ENCODE measurements at places on chromosomes 11 and 22. TPM values are rescaled to one million over a fixed set of nuclear protein-coding genes. Genes with fewer than 3 reads are reported as not detected.
A peak's percentile ranks its signal among the peaks of the same experiment; 100 is the strongest.

The SMC1B gene
- 0.18 TPM for polyA plus RNA-seq

The SLC25A45 gene
- 6.2 TPM for polyA plus RNA-seq

The MAJIN gene
- polyA plus RNA-seq = not detected

The APOBEC3F gene
- 9.0 TPM for polyA plus RNA-seq

The OR10A2 gene
- not detected for polyA plus RNA-seq

The JAML gene
- 3.1 TPM for polyA plus RNA-seq

The TEX54 gene
- 0.63 TPM for polyA plus RNA-seq

The ZBTB16 gene
- 1.2 TPM for polyA plus RNA-seq

The PHOX2A gene
- not detected for polyA plus RNA-seq

The RASGRP2 gene
- polyA plus RNA-seq = 5.2 TPM

GRCh38 chr11:1863352-1864216 lies 10.7 kb downstream of the LSP1 start:
- DNase-seq = no peak

DNA sequence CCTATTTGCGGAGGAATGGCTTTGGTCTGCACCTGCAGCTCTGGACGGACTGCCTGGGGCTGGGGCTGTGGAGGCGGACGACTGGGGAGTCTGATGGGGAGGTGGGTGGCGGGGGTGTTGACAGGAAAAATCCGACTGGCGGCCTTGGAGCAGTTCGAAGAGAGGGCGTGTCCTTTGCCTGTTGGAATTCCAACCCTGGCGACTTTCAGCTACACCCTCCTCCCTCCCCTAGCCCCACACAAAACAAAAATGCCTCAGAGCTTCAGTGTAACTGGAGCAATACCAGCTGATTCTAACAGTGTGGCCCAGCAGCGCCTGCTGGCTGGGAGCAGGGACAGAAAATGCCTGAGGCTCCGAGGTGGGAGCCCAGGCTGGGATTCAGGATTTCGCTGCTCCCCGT lies 85.4 kb downstream of the ATXN10 start:
- DNase-seq = peak; percentile 16

DNA sequence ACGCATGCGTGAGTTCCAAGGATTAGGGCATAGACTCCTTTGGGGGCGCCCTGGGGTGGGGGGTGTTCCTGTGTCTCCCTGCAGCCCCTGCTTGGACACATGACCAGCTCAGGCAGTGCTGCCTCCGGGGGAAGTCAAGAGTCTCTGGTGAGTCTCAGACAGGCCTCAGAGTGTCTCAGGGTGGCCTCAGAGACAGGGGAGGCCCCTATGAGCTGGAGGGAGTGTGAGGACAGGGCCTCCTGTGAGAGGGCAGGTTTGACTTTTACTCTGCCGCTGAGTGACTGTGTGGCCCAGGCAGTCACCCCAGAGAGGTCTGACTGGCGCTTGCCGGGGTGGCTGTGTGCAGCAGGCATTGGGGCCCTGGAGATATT lies 41.2 kb upstream of the KCNQ1OT1 start:
- DNase-seq = no peak

- DNase-seq = no peak
Measured at GRCh38 chr11:62133328-62134065, 9.7 kb downstream of the INCENP start.

DNA sequence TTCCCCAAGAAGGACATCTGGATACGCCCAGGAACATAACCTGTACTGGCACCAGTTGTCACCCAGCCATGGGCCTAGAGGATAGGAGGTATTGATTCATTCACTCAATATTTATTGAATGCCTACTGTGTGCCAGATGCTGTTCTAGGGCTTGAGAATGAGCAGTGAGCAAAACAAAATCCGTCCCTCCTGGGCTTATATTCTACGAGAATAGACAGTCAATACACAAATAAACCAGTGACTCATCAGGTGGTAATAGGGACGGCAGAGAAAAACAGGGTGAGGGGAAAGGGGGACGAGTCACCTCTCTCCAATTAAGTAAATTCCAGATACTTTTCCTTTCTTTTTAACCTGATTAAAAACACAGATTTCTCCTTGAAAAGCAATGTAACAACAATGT lies 103.5 kb downstream of the MICAL2 start:
- no peak for DNase-seq

DNA sequence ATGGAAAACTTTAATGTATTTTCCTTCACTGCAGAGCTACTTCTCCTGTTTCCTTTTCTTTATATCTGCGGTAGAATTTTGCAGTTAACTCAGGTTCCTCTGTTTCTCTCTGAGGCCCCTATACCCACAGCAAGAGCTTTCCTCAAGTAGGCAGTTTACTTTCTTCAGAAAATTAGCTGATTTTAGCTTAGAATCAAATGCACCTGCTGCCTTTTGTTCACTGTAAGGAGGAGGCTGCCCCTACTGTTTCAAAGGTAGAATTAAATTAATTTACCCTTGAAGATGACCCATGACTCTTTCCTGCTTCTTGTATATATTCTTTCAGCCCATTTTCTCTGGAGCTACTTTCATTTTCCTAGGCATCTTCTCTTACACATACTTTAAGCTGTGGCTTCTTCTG lies 68.7 kb upstream of the GDPD4 start:
- no peak for DNase-seq

GRCh38 chr22:39245130-39246039 lies 603 bp upstream of the PDGFB start:
- no peak for DNase-seq

DNA sequence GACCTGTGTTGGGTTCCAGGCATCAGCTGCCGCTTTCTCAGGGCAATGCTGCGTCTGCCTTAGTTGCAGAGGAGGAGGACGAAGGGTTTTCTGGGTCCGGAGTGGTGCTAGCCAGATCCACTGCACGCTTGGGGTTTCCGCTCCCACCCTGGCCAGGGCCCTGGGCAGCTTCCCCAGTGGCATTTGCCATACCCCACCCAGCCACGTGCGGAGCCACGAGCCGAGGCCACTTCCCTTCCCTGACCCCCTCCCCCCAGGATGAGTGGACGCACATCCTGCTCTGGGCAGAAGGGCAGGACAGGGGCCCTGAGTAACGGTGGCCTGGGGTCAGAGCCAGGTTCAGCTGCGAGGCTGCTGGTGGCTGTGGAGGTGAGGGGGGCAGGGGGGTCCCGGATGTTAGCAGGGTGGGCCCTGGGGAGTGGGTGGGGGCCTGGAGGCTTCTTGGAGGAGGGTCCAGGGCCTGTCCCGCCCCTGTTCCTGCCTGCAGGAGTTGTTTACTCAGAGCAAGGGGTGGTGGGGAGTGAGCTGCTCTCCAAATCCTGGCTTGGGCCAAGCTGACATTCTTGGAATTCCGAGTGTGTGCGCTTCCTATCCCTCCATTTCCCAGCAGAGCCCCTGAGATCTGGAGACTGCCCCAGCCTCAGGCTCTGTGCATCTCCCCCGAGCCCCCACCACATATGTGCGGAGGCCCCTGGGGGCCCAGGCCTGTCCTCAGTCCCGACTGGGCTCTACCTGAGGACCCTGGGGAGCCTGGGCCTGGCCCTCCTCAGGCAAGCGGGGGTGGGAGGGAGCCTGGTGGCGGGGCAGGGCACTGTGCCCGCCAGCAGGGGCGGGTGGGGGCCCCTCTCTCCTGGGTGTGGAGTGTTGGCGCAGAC lies 1.4 kb downstream of the TSPAN4 start:
- DNase-seq = no peak

GRCh38 chr11:56905936-56906335 lies 82.8 kb upstream of the OR5AK2 start:
- DNase-seq = no peak

GRCh38 chr22:26115266-26115665 lies 54.0 kb upstream of the SEZ6L start:
- DNase-seq = no peak

GRCh38 chr11:64990222-64990923 lies 6.4 kb downstream of the BATF2 start:
- no peak for DNase-seq

- DNase-seq = no peak
Measured at GRCh38 chr22:49373801-49374226, 453.9 kb downstream of the BRD1 start.

- no peak for DNase-seq
Measured at GRCh38 chr11:94557992-94558391, 9.2 kb upstream of the PIWIL4 start.

DNA sequence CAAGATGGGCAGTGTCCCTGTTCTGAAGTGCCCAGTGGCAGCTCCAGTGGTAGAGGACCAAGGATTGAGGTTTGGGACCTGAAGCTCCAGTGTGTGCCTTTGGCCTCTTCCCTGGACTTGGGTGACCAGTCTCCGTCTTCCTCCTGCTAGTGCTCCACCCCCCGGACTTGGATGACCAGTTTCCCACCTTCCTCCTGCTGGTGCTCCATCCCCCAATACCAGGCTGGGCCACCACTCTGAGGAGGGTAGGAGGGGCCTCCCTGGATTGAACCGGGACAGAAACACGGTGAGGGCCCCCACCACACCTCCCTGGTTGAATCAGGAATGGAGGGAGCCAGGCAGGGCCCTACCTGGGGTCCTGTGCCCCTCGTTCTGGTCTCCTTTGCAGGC lies 10.9 kb upstream of the NEAT1 start:
- DNase-seq = no peak

GRCh38 chr22:39638958-39639357 lies 68.4 kb downstream of the CACNA1I start:
- DNase-seq = no peak

- no peak for DNase-seq
Measured at GRCh38 chr11:120747850-120748814, 236.6 kb downstream of the GRIK4 start.

- no peak for DNase-seq
Measured at GRCh38 chr11:72235351-72236057, 8.5 kb downstream of the PHOX2A start.

DNA sequence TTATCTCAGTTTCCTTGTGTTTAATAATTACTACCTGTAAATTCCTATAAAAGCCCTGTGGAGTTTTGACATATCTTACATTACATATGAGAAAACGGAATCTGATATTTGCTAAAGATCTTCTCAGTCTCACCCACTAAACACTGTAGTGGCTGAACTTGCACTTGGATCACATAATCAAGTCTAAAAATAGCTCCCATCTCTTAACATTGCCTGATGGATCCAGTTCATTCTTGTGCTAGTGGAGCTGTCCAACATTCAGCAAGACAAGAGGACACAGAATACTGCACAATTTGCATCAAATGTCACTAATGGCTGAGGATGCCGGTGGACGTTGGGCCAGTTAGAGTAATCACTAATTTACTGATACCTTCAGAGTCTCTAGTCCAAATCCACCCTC lies 569.9 kb upstream of the ANO5 start:
- DNase-seq = no peak

- DNase-seq = no peak
Measured at GRCh38 chr22:38956551-38956950, 858 bp upstream of the APOBEC3A start.

GRCh38 chr11:94876222-94876621 lies 97.1 kb downstream of the CWC15 start:
- no peak for DNase-seq

GRCh38 chr11:77091146-77091940 lies 11.3 kb upstream of the OMP start:
- DNase-seq = no peak

DNA sequence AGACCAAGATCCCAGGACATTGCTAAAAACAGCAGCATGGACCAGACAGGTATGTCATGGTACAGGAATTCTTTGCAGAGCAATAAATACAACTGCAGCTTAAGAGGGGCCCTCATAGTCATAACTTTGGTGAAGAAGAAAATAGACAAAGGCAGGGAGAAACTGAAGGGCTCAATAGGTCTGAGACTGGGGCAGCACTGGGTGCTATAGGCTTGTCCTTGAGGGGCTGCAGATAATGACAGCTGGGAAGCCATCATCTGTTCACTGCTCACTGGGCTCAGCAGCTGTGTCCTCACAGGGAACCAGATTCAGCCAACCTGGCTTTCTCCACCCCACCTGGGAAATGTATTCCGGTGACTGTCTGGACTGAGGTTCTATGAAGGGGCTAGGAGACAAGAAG lies 68.4 kb downstream of the ZNF280B start:
- no peak for DNase-seq

DNA sequence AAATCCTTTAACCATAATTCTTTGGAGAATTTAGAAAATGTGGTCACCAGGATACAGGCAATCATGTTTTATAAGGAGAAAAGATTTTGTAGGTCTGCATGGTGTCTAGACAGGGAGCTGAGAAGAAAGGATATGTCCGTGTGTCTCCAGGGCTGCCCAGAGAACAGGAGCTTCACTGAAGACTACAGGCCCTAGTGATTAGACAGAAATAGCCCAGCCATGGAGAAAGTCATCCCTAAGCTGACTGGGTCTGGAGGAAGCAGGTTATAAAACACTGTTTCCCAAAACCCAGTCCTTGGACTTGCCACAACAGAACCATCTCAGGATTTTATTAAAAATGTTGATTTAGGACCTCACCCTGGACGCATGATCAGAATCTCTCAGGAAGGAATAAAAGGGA lies 84.4 kb downstream of the GALNT18 start:
- no peak for DNase-seq

GRCh38 chr11:66190786-66191185 lies 77.7 kb upstream of the RAB1B start:
- DNase-seq = no peak

GRCh38 chr11:106697058-106697457 lies 321.2 kb downstream of the GUCY1A2 start:
- no peak for DNase-seq

DNA sequence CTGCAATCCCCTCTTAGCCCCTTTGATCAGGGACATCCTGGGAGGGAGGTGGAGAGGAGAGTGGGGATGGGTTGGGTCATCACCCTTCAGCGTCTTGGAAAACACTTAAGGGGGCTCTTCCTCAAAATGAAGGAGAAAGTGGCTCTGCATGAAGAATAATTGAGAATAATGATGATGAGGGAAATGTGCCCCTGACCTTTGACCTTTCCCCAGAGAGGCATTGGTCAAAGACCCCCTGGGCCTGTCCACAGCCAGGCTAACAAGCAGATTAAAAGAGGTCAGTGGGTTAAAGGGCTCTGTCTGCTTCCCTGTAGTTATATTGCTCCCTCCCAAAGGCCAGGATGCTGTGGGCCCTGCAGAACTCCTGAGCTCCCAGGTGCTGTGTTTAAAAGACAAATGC lies 68.7 kb downstream of the NAV2 start:
- no peak for DNase-seq

DNA sequence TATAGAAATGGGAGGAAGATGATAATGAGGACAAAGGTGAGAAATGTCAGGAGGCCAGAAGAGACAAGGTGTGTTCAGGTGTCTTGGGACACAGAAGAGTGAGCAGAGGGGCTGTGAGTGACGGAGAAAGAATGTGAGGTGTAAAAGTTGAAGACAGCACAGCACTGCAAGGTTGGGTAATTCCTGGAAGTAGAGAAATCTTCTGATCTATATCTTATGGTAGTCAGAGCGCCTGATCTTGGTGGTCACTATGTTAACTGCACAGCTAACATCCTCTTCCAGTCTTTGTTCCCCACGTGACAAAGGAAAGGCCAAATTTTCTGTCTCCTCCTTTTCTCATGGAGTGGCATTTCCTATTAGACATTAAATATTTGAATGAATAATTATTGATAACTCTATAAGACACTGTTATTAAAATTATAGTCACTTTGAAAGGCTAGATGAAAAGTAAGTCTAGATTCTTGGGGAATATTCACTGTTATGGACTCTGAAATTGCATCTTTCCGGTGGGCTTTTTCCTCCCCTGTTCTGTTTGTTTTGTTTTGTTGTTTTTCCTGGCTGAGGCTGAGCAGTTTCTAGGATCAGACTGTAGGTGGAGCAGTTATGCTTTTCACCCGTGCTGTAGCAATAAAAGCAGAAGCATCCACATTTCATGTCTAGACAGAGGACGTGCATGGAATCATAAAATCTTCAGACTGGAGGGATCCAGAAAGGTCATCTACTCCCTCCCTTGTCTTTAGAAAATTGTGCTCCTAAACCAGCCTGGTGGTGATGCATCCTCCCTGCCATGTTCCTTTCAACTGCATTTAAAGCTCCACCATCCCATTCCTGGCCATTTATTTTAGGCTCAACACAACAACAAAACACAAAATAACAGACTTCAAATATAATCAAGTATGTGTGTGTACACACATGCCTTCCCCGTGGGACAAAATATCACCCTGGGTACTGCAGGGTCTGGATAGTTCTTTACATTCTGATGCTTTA lies 26.6 kb downstream of the SC5D start:
- peak; percentile 30 for DNase-seq

All from left renal pelvis (tissue), 4 donors.